Stimulated activated CD8-positive, alpha-beta memory T cell treated with anti-CD3 and anti-CD28 coated beads, Interleukin-7, amount 100 ng/mL, for 24 hours (primary cell): ENCODE measurements at places on chromosomes 16 and 17.

- no peak for DNase-seq
These were observed 12.0 kb downstream of the EEF2K start for GRCh38 chr16:22217890-22218730.

GRCh38 chr17:34503528-34504195, 75.7 kb upstream of the TMEM132E start:
- DNase-seq, result no peak

GRCh38 chr16:51312363-51313150, 161.5 kb upstream of the SALL1 start:
- no peak for DNase-seq

- no peak for DNase-seq
These were observed 56.6 kb downstream of the TMEM186 start for GRCh38 chr16:8740775-8741355.

DNA sequence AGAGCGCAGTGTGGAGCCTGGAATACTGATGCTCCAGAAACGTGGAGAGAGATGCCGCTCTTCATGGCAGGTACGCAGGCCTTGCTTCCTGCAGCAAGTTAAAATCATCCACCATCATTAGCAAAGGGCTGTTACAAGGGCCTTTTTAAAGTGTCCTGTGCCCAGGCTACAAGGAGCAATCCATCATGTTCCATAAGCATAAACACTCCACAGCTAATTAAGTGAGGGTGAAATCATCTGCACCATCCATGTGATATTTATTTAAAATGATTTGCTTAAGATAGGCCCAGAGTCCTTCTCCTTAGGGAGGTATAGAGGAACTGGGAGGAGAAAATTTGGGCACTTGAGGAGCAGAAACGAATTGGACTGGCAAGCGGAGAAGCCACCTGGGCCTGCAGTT, 372.1 kb downstream of the XYLT1 start:
- no peak for DNase-seq

DNA sequence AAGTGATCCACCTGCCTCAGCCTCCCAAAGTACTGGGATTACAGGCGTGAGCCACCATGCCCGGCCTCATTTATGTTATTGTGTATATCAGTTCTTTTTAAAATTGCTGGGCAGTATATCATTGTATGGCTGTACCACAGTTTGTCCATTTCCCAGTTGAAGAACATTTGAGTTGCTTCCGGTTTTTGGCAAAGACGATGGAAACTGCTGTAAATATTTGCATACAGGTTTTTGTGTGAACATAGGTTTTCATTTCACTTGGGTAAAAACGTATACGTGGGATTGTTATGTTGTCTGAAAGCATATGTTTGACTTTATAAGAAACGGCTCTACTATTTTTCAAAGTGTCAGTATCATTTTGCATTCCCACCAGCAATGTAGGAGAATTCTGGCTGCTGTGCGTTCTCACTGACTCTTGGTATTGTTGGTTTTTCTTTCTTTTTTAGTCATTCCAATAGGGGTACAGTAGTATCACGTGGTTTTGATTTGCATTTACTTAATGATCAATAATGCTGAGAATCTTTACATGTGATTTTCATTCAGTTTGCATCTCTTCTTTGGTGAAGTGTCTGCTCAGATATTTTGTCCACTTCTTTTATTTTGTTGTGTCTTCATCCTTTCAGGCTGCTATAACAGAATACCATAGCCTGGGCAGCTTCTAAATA, 63.2 kb upstream of the GOT2 start:
- no peak for DNase-seq

DNA sequence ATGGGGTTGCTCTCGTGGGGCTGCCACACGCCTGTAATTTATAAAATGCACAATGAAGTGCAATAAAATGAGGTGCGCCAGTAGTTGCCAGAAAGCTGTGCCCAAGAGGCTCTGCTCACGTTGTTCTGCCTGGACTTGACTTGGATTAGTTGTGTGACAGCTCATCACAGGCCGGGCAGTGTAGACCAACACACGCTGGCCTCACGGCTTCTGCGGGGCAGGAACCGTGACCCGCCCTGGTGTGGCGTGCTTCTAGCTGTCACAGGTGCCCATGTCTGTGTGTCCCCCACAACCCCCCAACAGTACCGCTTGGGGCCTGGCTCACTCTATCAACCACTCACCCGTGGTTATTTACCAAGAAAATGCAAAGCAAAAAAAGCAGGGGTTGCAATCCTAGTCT, 112.2 kb upstream of the ZNF750 start:
- DNase-seq, result no peak

DNA sequence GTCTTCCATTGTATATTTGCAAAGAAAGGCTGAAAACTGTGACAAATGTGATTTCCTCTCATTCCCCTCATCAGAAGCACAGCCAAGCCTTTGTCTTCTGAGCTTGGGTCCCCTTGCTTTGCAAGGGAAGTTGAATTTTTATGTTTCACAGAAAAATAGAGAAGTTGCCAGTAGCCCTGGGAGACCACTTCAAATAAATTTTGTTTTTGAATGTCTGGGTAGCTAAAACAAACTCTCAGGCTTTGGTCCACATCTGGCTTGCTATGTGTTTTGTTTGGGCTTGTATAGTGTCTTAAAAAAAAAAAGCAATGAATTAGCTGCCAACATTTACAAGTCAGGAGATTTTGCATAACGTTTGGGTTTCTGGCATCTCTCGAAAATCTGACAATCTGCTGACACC, 24.1 kb downstream of the PIK3R6 start:
- DNase-seq, result no peak

DNA sequence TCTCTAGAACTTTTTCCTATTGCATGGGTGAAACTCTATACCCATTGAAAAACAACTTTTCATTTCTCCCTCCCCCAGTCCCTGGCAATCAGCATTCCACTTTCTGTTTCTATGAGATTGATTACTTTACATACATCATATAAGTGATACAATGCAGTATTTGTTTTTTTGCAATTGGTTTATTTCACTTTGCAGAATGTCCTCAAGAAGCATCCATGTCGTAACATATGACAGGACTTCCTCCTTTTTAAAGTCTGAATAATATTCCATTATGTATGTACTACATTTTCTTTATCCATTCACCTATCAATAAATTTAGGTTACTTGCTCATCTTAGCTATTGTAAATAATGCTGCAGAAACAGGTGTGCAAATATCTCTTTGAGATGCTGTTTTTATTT, 8.8 kb downstream of the IL21R start:
- DNase-seq, result no peak

- no peak for DNase-seq
These were observed 162.8 kb upstream of the CDH11 start for GRCh38 chr16:65284626-65285025.

DNA sequence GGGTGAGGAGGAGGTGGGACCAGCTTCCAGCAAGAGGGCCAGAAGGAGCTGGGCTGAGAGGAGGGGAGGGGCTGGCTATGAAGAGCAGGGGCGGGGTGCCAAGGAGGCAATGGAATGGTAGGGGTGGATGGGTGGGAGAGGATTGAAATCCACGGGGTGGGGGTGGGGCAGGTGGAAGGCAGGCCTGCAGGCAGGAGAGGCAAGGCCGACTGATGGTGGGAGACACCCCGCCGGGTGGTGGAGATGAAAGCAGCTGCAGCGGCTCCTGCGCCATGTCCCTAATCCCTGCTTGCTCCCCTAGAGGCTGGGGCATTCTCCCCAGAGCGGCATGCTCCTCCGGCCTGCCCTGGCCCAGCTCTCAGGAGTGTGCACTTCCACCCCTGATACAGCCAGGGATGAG, 27.8 kb upstream of the TAC4 start:
- DNase-seq, result no peak

- no peak for DNase-seq
These were observed 4.9 kb downstream of the MT1F start for GRCh38 chr16:56662357-56663354.

GRCh38 chr17:69972251-69972650, 102.8 kb upstream of the KCNJ16 start:
- DNase-seq, result no peak
